ENCODE measurements at places on chromosomes 6 and 20. TPM values are rescaled to one million over a fixed set of nuclear protein-coding genes. Genes with fewer than 3 reads are reported as not detected.

TRIM40 gene
- not detected for total RNA-seq

PABPC1L gene
- 40.7 TPM for total RNA-seq

KHDC1L gene
- total RNA-seq, result 0.80 TPM

GRCh38 chr6:150408842-150409241, 40.0 kb downstream of the IYD start:
- no peaks in the 10 kb centered on the region for H3K27me3 ChIP-seq
- H3K27ac ChIP-seq, result no peak overlapping the region
- DNase-seq, result no peak
- no peaks in the 10 kb centered on the region for H3K36me3 ChIP-seq

- H3K4me1 ChIP-seq, result no peaks in the 10 kb centered on the region
- H3K36me3 ChIP-seq, result no peaks in the 10 kb centered on the region
- peak; percentile 1 for DNase-seq
- no peaks in the 10 kb centered on the region for H3K27me3 ChIP-seq
- no peak overlapping the region for H3K27ac ChIP-seq
Measured at GRCh38 chr6:101462576-101462975, 69.1 kb downstream of the GRIK2 start.

DNA sequence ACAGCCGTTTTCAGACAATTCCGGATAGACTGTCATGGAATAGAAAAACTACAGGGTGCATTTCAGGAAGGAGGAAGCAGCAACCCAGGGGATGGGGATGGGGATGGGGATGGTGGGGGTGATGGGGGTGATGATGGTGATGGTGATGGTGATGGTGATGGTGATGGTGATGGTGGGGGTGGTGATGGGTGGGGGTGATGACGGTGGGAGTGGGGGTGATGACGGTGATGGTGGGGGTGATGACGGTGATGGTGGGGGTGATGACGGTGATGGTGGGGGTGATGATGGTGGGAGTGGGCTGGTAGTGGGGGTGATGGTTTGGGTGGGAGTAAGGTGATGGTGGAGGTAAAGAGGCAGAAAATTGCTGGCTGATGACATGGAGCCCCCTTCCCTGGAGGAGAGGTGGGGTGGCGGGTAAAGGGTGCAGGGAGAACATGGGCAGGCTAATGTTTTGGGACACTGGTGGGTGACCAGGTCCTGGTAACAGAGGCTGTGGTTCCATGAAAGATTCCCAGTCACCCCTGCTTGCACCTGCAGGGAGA, 17.5 kb downstream of the LAMA5 start:
- DNase-seq, result no peak
- H3K36me3 ChIP-seq, result peaks cover 68% of the 10 kb centered on the region
- H3K4me1 ChIP-seq, result peaks cover 40% of the 10 kb centered on the region
- H3K4me3 ChIP-seq, result no peak overlapping the region
- no peaks in the 10 kb centered on the region for H3K27me3 ChIP-seq
- peak overlapping the region; percentile 97 for H3K27ac ChIP-seq

DNA sequence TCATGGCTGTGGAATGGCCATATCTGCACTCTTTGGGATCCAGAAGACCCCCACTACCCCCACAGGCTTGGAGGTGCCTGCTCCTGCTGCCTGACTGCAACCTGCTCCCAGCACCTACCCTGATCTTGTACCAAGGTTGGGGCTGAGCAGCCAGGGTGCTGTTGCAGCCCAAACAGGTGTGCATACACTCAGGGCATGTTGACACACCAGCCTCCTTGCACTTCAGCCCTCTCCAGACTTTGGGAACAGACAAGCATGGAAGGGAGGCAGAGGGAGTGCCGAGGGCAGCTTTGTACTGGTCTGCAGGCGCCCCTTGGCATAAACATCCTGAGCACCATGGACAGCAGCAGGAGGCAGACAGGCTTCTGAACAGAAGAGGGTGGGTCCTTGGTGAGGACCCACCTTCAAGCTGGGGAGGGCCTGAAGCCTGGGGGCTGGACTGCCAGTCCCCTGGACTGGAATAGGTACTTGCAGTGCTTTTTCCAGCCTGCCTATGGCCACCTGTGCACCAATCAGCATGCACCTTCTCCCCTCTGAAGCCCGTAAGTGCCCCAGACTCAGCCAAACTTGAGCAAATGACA, 1675.8 kb downstream of the HACE1 start:
- H3K27me3 ChIP-seq, result no peaks in the 10 kb centered on the region
- no peak overlapping the region for H3K27ac ChIP-seq
- no peaks in the 10 kb centered on the region for H3K36me3 ChIP-seq
- DNase-seq, result no peak
- no peaks in the 10 kb centered on the region for H3K4me1 ChIP-seq

DNA sequence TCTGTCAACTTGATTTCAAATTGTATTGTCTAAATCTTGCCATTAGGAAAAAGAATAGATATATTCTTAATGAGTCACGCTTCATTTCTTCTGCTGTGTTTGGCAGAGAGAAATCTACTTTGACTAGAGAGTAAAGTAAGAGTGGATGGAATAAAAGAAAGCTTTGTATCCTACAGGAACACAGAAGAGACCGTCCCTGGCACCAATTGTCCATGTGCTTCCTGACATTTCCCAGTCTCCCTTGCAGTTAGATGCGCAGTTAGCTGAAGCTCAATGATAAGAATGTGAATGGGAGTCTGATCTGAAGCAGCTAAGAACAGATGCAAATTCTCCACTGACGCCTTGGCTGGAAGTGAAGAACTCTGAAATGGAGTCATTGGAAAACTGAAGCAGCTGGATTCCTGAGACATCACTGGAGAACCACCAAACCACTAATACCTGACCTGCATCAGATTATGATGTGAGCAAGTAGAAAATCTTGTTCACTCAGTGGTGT, 528.2 kb upstream of the MARCKS start:
- H3K27ac ChIP-seq, result no peak overlapping the region
- no peaks in the 10 kb centered on the region for H3K4me1 ChIP-seq
- DNase-seq, result no peak
- no peaks in the 10 kb centered on the region for H3K36me3 ChIP-seq
- H3K4me3 ChIP-seq, result no peak overlapping the region
- H3K27me3 ChIP-seq, result no peaks in the 10 kb centered on the region
